ENCODE measurements at places on chromosomes 2 and 18. TPM values are rescaled to one million over a fixed set of nuclear protein-coding genes. Genes with fewer than 3 reads are reported as not detected.

NAT8 gene
- 0.36 TPM for polyA plus RNA-seq

TMEFF2 gene
- 30.0 TPM for polyA plus RNA-seq

- DNase-seq, result no peak
These were observed 244.3 kb upstream of the APCDD1 start for GRCh38 chr18:10210057-10210633.

POMC gene
- polyA plus RNA-seq, result 1.5 TPM

FSIP2 gene
- 2.2 TPM for polyA plus RNA-seq

UGT1A6 gene
- polyA plus RNA-seq, result not detected
